ENCODE measurements at places on chromosomes 3 and 15.

GRCh38 chr15:82040862-82041261, 5.0 kb downstream of the MEX3B start:
- no peak for DNase-seq

DNA sequence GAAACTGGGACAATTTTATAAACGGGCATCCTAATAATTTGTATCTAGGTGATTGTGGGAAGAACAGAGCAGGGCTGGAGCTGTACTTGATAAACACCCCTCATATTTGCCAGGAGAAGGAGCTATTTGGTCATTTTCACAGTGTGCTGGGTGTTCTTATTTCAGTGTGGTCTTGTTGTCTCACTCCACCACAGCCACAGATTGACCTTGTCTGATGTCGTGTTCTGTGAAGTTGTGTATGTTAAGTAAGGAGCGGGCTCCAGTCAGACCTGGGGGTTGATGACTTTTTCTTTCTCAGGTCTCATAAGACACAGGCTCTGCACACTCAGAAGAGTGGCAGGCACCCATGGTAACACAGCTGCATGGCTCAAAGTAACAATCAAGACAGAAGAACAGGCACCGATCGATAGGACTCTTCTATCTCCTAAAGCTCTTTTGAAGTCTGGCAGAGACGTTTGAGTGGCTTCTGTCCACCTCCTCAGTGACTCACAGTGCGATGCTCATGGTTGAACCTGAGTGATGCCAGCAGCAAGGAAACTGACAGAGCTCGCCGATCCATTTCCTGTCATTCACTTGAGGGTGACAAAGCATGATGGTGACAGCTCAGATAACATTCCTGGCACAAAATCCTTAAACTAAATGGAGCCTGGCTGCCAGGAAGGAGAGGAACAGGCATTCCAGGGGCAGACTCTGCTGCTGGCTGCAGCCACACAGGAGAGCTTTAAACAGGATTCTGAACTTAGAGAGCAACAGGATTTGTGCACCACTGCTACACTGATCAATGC, 20.8 kb downstream of the DPH3 start:
- peak; percentile 53 for DNase-seq

GRCh38 chr3:111027868-111028267, 43.7 kb upstream of the NECTIN3 start:
- DNase-seq, result no peak

DNA sequence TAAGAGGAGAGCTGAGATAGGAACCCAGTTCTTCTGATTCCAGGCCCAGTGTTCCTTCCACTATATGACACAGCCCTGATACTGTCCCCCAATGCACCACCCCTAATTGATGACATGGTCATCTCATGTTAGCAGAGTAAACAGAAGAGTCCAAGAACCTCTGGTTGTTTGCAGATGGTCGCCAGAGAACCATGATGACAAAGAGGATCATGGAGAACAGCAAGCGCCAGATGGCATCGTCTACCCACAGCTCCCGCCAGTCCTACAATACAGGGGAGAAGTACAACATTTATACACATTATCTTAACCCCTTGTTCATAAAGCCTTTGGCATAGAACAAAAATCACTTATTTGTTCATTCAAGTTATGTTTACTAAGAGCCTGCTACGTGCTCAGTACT, 18.5 kb upstream of the VPS39 start:
- no peak for DNase-seq

GRCh38 chr3:71659864-71660591, 65.2 kb downstream of the EIF4E3 start:
- no peak for DNase-seq

GRCh38 chr3:42115215-42115614, 24.1 kb downstream of the TRAK1 start:
- DNase-seq, result no peak

GRCh38 chr3:71956716-71957115, 171.8 kb upstream of the PROK2 start:
- DNase-seq, result no peak

GRCh38 chr3:81888914-81889557, 127.6 kb upstream of the GBE1 start:
- peak; percentile 18 for DNase-seq

DNA sequence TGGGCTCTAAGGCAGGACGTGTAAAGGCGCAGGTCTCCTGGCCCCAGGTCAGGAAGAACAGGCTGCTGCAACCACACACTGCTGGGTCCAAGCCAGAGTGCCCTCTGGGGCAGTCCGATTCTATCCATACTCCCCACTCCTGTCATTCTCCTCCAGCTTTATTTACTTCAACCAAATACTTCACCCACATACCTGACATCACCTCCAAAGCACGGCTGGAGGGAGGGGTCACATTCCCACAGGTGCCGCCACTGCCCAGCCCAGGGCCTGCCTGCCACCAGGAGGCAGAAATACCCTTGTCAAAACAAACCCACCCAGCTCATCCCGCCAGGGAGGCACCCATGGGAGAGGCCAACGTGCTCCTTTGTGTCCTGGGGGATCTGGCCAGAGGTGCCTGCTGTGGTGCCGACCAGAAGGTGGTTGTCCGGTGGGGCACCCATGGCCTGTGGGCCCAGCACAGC, 100.4 kb downstream of the DAPK2 start:
- DNase-seq, result peak; percentile 53

GRCh38 chr15:87712211-87712610, 544.3 kb downstream of the NTRK3 start:
- DNase-seq, result no peak

- peak; percentile 92 for DNase-seq
Observed at GRCh38 chr15:53072077-53072476, 281.9 kb upstream of the ONECUT1 start.

- DNase-seq, result no peak
Observed at GRCh38 chr3:141863491-141863890, 13.0 kb upstream of the ATP1B3 start.

DNA sequence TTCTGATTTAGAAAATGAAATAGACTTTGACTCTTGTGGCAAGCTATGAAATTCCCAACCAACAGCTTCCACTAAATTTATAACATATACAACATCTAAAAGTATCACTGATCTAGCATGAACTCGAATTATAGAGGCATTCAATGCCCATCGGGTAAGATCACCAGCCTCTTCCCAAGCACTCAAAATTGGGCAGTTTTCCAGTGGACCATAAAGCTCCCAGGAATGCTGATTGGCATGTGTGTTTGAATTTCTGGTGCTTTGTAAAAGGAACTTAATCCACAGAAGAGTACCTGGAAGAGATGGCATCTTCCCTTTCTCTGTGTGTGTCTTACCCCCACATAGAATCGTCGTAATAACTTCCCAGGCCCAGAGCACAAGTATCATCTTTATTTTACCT, 10.0 kb downstream of the LRTM1 start:
- DNase-seq, result no peak

Data from lung (tissue), 17 donors.